ENCODE measurements at places on chromosomes 16 and 17.

GRCh38 chr16:84048270-84048669, 5.7 kb upstream of the SLC38A8 start:
- DNase-seq = no peak

GRCh38 chr17:75049706-75050105, 2.7 kb downstream of the KCTD2 start:
- DNase-seq = no peak

DNA sequence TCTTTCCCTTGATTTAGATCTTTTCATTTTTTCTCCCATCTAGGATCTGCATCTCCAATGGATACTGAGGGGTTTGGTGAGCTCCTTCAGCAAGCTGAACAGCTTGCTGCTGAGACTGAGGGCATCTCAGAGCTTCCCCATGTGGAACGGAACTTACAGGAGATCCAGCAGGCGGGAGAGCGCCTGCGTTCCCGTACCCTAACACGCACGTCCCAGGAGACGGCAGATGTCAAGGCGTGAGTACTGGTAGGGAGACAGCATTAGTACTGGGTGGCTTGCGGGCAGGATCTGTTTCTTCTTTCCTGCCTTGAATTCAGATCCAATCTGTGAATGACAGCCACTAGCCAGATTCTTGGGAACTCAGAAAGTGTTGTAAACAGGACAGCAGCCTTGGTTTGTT, 18.3 kb downstream of the NUP93 start:
- DNase-seq = no peak

- DNase-seq = no peak
Measured at GRCh38 chr16:19131825-19132218, 18.1 kb downstream of the ITPRIPL2 start.

GRCh38 chr16:10846213-10846998, 27.8 kb upstream of the TVP23A start:
- DNase-seq = no peak

DNA sequence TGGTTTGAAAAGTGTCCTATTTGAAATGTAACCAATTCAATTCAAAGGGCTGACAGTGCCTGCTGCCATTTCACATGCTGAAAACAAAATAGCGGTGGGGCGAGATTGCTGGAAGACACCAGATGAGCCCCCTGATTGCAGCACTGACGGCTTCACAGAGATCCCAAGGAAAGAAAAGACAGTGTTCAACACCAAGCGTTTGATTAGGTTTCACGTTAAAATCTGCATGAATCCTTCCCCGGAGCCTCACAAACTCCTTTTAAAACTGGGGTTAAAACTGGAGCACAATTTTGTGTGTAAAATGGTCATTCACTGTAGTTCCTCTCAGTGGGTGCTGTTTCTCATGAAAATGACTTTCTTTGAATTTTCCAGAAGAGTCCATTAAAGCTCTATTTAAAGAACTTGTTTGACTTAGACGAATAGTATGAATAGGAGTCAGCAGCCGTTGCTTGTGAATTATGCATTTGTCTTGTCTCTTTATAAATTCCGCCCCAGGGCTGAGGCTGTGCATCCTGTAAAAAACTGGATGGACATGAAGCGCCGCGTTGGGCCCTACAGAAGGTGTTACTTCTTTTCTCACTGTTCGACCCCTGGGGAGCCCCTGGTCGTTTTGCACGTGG, 8.8 kb downstream of the MLYCD start:
- DNase-seq = no peak

DNA sequence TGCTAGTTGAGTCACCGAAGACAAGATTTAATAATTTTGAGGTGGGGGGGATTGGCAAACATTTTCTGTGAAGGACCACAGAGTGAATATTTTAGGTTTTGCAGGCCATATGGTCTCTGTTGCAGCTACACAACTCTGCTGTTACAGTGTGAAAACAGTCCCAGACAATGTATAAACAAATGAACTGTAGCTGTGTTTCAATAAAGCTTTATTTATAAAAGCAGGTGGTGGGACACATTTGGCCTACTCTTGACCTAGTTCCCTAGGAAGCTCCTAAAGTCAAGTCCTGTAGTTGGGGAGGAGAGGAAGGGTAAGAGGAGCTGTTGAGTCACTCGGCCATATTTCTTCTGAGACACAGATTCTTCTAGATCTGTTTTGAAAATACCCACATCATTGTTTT, 92.3 kb downstream of the SDR42E1 start:
- DNase-seq = no peak

All from stimulated activated CD8-positive, alpha-beta memory T cell treated with anti-CD3 and anti-CD28 coated beads, Interleukin-15, amount 100 ng/mL, for 1 hour (primary cell).